ENCODE measurements at places on chromosomes 3 and 15. TPM values are rescaled to one million over a fixed set of nuclear protein-coding genes. Genes with fewer than 3 reads are reported as not detected.

CRELD1 gene
- 25.0 TPM for total RNA-seq

COL6A6 gene
- total RNA-seq = not detected

TMEM266 gene
- not detected for total RNA-seq

CCDC13 gene
- 0.34 TPM for total RNA-seq

SOX14 gene
- not detected for total RNA-seq

EXD1 gene
- total RNA-seq = not detected

SLC51A gene
- not detected for total RNA-seq

CD200 gene
- total RNA-seq = 63.3 TPM

CCDC54 gene
- total RNA-seq = not detected

PGBD4 gene
- 3.2 TPM for total RNA-seq

DNA sequence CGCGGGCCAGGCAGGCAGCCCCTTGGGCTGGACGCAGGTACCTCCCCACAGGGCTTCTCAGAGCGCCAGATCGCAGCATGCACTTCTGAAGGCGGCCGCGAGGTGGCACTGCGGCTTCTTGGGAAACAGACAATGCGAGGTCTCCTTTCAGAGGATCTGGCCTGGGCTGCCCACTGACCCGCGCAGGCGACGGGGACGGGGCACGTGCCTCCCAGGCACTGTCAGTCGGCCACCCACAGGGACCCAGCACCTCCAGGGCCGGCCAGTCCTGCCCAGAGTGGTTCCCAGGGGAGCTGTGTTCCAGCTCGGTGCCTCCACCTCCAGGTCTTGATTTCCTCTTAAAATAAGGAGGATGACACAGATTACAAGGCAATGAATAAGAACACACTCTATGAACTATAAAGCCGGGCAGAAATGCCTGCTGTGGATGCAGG lies 24.4 kb upstream of the TXNRD3 start:
- DNase-seq = peak; percentile 80

DNA sequence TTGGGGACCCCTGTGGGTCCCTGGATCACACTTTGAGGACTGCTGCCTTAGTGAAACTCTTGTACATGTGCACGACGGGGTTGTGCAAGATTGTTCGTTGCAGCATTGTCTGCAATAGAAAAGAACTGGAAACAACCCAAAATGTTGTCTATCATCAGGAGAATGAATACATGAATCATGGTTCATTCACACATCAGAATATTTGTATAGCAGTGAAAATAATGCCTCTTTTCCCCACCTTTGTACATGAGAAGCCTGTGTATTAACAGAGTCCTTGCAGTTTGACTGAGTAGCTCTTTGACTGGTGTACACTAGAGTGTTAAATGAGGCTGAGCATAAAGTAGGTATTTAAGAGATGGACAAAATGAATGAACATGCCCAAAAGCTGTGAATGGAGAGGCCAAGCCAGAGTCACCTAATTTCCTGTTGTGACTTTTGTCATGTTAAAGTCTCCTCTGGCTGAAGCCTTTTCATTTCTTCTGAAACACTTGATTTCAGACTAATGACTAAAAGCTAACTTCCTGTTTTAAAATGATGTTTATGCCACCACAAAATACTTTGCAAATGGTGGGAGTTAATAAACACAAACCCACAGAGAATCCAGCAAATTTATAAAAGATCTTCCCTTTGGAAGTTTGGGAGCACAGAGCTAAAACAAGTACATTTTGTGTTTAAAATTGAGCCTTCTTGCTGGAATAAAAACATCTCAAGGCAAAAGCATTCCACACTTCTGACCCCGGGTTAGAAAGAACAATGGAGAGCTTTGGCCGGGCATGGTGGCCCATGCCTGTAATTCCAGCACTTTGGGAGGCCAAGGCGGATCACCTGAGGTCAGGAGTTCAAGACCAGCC lies 20.6 kb upstream of the USP3 start:
- no peak for DNase-seq

GRCh38 chr3:186949281-186949982 lies 19.1 kb downstream of the ST6GAL1 start:
- DNase-seq = no peak

GRCh38 chr3:53044371-53044710 lies 1.5 kb downstream of the SFMBT1 start:
- DNase-seq = no peak

DNA sequence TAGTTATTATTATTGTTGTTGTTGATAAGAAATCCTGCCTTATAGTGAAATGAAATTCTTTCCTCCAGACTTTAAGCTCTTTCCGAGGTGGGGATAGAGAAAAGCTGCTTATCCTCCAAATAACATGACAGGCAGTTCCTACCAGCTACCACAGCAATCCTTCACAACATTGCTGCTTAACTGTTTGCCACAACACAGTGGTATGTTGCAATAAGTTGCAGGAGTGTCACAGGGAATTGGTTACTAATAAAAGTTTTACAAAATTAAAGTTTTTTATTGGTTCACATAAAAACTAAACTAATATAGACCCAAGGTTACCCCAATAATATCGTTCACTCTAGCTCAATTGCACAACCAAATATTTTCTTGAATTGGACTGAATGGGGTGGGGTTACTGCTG lies 57.4 kb upstream of the ICE2 start:
- DNase-seq = no peak

DNA sequence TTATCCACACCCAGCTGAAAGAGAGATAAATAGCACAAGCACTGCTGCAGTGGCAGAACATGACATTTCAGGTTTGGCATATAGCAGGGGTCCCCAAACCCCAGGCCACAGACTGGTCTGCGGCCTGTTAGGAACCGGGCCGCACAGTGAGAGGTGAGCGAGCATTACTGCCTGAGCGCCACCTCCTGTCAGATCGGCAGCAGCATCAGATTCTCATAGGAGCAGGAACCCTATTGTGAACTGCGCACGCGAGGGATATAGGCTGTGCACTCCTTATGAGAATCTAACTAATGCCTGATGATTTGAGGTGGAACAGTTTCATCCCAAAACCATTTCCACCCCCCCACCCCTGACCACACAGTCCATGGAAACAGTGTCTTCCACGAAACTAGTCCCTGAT lies 54.6 kb downstream of the CCR4 start:
- DNase-seq = no peak

- no peak for DNase-seq
Measured at GRCh38 chr15:65379986-65380385, 2.2 kb upstream of the IGDCC3 start.

- DNase-seq = no peak
Measured at GRCh38 chr3:197308591-197308990, 10.2 kb upstream of the DLG1 start.

DNA sequence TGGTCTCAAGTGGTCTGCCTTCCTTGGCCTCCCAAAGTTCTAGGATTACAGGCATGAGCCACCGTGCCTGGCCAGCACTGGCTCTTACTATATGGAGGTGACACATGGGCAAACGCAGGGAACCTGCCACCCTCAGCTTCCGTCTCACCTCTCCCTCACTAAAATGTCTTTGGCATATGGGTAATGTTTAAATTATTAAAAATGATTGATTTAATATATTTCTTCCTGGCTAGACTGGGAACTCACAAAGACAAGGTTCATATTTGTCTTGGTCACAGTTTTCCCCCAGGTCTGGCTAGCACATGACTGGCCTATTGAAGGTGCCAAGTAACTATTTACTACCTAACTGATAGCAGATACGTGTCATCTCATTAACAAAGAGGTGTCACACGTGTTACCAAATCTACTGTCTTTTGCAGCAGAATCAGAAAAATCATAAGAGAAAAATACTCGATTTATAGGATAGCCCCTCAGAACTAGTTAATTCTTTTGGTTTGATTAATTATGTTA lies 48.2 kb downstream of the SYNM start:
- DNase-seq = no peak

- DNase-seq = no peak
Measured at GRCh38 chr15:29149738-29150075, 119.9 kb downstream of the NSMCE3 start.

DNA sequence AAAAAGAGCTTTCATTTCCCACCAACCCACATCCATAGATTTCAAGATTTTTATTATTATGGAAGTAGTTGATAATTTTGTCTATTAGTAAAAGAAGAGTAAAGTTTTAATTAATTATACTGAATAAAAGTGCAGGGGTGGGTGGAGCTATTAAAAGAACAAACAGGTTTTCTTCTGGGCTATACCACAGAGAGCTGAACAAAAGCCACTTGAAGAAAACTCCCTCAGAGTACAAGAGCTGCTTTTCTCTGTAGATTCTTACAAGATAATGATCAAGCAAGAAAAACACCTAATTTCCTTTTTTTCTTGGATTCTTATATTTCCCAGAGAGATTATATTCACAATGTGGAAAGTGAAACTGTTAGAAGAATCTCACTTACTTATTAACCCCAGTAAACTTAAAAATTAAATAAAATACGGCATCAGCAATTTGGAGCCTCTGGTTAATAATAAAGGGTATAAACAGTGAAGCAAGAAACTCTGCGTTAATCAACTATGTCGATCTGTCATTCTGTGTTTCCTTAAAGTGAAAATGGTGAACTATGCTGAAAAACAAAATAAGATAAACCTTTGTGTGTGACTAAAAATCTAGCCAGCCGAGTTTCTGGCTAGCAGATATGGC lies 84.9 kb downstream of the THBS1 start:
- no peak for DNase-seq

GRCh38 chr3:190558796-190559195 lies 44.9 kb downstream of the IL1RAP start:
- DNase-seq = no peak

- DNase-seq = no peak
Measured at GRCh38 chr3:74575857-74576256, 38.6 kb downstream of the CNTN3 start.

GRCh38 chr3:195462308-195462610 lies 19.4 kb upstream of the ACAP2 start:
- DNase-seq = no peak

- no peak for DNase-seq
Measured at GRCh38 chr3:115321400-115321805, 174.3 kb upstream of the ZBTB20 start.

- no peak for DNase-seq
Measured at GRCh38 chr3:128187495-128187894, 34.2 kb downstream of the EEFSEC start.

DNA sequence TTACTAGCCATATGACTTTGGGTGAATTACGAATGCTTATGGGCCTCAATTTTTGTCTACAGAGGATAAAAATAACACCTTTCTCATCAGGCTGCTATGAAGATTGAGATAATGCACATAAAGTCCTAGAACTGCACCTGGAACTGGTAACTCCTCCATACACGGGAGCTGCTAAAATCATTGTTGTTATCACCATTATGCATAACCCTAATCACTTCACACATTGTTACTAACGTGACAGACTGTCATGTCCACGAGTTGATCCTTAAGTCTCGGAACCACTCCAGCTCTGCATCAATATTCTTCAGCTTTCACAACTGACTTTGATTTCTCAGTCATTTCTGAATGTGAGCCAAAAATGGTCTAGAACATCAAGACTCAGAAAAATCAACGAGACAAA lies 64.1 kb downstream of the RFTN1 start:
- DNase-seq = no peak

GRCh38 chr3:110731148-110731547 lies 340.5 kb upstream of the NECTIN3 start:
- no peak for DNase-seq

DNA sequence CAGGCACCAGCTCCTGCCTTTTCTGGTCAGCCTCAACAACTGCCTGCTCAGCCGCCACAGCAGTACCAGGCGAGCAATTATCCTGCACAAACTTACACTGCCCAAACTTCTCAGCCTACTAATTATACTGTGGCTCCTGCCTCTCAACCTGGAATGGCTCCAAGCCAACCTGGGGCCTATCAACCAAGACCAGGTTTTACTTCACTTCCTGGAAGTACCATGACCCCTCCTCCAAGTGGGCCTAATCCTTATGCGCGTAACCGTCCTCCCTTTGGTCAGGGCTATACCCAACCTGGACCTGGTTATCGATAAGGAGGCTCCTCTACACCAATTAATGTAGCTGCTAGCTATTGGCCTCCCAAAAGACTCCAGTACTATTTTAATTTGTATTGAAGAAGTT lies 38.9 kb downstream of the TFG start:
- no peak for DNase-seq

DNA sequence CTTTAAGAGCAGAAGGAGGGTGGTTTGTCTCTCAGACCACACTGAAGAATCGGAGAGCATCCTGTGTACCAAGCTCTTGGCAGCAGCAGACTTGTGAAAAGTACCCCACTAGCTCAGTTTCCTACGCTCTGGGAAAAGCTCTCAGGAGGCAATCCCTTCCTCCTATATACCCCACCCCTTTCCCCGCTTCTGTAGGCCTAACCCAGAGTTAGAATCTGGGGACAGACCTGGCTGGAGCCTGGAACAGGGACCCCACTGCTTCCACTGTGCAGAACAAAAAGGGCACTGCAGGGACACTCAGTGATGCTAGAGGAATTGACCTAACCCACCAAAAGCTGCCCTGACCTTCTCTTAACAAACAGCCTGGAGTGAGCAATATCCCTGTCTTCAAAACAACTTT lies 70.0 kb upstream of the CCDC39 start:
- no peak for DNase-seq

DNA sequence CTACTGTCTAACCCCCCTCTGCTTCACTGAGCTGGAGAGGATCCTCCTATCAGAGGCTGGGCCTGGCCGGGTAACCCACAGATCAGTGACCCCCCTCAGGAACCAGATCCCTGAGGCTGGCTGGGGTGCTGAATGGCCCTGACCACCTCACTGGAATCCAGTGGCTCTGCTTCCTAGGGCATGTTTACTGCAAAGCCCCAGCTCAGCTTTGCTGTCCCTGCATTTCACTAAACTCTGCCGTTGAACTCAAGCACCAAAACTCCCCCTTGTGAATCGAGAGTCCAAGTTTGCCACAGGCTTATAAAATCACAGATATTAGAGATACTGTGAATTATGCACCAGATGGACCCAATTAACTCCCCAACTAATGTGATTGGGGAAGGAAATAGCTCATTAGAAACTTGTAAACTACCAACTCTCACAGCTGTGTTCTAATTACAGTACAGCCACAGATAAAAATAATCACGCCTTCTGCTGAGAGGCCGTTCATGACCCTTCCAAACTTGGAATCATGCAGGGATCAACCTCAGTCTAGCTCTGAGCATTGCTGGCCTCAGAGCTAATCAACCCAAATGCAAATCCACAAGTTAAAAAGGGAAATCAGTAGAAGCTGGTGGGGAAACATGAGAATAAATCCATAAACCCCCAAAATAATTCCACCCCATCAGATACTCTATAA lies 47.0 kb downstream of the OCA2 start:
- no peak for DNase-seq

- DNase-seq = no peak
Measured at GRCh38 chr3:38115645-38116427, 21.1 kb downstream of the ACAA1 start.

- peak; percentile 26 for DNase-seq
Measured at GRCh38 chr15:89406940-89407607, 72.5 kb upstream of the POLG start.

GRCh38 chr3:14126017-14126886 lies 1.4 kb downstream of the TMEM43 start:
- DNase-seq = no peak
